CD4-positive, alpha-beta T cell treated with Interleukin-17A for 4 hours (primary cell): ENCODE measurements at places on chromosomes 4 and X.

GRCh38 chr4:99832321-99832720, 15.7 kb downstream of the DAPP1 start:
- DNase-seq: no peak

DNA sequence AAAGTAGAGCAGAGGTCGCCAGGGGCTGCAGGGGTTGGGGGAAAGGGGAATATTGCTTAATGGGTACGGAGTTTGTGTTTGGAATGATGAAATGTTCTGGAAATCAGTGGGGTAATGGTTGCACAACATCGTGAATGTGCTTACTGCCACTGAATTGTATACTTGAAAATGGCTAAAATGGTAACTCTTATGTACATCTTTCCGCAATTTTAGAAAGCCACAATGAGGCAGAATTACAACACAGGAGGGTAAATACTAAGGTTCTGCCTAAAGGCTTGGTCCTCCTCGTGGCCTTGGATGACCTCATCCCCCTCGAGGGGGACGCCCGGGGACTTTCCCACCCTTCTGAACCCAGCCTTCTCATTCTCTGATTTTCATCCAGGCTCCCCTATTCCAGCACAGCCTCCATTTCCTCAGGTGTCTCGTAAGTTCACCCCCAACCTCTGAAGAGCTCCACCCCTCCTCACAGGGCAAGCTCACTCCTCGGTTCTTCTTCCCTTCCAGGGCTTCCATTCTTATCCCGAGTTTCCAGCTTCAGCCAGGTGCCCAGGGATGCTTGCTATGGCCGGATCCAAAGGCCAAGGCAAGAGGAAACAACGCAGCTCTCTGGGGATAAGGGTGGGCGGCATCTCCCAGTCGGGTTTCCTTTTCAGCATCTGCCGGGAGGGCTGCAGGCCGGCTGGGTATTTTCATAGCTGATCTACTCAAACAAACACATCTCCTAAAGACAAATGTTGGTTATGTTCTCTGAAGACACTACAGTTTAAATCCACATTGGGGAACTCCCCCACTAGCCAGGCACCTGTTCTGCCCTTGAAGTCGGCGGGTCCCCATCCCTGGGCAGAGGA, 71.3 kb upstream of the ACSL1 start:
- no peak for DNase-seq

GRCh38 chr4:106208481-106209460, 107.2 kb downstream of the TBCK start:
- DNase-seq: no peak

- no peak for DNase-seq
Measured at GRCh38 chr4:22190855-22191254, 242.3 kb upstream of the KCNIP4 start.

- no peak for DNase-seq
Measured at GRCh38 chr4:180727478-180727877, 1515.7 kb upstream of the TENM3 start.
